CD8-positive, alpha-beta memory T cell (primary cell): ENCODE measurements at places on chromosomes 2 and 18. TPM values are rescaled to one million over a fixed set of nuclear protein-coding genes. Genes with fewer than 3 reads are reported as not detected.

GRCh38 chr2:178804791-178805190, 2.4 kb downstream of the TTN start:
- DNase-seq = no peak

DNA sequence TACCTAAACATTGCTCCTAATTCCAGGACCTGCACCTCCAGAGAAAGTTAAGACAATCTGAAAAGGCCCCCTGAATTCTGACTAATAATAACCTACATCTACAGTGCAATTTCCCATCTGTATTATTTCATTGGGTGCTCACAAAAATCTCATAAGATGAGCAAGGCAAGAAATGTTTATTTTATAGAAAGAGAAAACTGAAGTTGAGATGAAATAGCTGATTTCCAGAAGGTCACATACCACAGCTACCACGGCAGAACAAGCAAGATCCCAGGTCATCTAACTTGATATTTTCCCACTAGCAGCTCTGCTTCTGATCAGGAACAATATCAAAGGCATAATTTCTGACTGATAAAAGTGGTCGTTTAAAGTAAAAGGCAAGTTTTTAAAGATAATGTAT, 105.8 kb upstream of the COL5A2 start:
- no peak for DNase-seq

SH3BP4 gene
- 0.18 TPM for total RNA-seq

- DNase-seq = no peak
Measured at GRCh38 chr2:213306316-213306942, 22.2 kb downstream of the SPAG16 start.

DNA sequence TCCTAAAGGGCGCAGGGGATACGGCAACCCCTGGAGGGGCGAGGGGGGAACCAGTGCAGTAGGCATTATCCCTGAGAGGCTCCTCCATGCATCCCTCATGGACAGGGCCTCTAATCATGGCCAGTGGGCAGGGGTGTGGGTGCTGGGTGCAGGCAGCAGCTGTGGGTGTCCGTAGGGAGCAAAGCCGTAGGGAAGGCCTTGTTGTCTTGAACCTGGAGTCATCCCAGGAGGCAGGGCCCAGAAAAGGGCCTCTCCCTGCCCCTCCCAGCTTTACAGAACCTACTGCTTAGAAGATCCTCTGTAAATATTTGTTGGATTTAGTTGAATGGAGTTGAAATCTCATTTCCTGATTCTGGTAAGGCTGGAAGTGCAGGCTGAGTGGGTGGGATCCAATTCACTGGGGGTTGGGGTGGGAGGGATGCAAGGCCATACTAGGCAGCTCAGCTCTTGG, 207.0 kb upstream of the HAAO start:
- no peak for DNase-seq

DNA sequence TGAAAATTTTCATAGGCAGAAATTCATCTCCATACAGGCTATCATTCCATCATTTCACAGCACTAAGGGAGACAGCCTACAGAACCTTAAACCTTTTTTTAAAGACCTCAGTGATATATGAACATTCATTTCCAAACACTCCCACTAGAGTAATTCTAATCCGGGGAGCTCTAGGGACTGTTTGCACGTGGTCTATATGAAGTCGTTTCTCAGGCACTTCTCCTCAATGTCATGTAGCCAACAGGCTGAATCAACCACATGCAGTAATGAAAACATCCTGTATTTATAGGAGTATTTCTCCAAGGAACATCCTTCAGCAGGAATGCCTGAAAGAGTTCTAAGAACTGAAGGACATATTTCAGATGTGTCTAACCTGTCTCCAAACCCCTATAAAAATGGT, 97.3 kb upstream of the CREB1 start:
- no peak for DNase-seq

- no peak for DNase-seq
Measured at GRCh38 chr2:50591642-50592041, 440.3 kb downstream of the NRXN1 start.

DNA sequence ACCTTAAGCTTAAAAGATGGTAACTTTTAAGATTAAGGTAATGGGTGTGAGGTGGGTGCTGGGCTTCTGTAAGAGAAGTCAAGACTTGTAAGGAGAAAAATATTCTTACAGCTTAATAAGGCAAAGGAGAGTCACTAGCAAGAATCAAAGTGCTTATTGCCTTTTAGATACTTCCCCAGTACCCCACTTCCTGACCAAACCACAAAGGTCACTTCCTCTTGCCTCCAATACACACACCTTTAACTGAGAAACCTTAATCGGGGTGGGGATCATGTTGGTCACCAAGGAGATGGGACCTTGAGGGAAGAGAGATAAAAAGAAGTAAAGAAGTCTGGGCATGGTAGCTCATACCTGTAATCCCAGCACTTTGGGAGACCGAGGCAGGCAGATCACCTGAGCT, 10.6 kb upstream of the ATG16L1 start:
- DNase-seq = peak; percentile 53

PTPN18 gene
- total RNA-seq = 55.1 TPM

DNA sequence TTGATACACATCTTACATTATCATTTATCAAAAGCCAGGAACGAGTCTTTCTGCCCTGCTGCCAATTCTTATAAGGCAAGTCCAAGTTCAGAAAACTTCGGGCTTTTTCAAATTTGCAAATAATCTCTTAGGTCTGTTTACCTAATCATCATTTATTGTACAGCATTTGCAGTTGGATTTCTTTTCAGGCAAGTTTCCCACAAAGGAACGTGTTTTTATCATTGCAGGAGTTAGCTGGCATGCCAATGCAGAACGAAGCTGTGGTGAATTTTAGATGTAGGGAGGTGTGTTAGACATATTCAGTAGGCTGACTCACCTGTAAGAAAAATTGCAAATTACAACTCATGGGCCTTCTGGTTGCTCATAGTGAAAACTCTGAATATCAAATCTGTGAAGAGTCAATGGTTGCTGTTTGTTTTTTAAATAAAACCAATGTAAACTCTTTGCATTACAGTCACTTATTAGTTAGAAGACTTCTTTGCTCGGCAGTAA, 209.6 kb downstream of the SRBD1 start:
- no peak for DNase-seq

DNA sequence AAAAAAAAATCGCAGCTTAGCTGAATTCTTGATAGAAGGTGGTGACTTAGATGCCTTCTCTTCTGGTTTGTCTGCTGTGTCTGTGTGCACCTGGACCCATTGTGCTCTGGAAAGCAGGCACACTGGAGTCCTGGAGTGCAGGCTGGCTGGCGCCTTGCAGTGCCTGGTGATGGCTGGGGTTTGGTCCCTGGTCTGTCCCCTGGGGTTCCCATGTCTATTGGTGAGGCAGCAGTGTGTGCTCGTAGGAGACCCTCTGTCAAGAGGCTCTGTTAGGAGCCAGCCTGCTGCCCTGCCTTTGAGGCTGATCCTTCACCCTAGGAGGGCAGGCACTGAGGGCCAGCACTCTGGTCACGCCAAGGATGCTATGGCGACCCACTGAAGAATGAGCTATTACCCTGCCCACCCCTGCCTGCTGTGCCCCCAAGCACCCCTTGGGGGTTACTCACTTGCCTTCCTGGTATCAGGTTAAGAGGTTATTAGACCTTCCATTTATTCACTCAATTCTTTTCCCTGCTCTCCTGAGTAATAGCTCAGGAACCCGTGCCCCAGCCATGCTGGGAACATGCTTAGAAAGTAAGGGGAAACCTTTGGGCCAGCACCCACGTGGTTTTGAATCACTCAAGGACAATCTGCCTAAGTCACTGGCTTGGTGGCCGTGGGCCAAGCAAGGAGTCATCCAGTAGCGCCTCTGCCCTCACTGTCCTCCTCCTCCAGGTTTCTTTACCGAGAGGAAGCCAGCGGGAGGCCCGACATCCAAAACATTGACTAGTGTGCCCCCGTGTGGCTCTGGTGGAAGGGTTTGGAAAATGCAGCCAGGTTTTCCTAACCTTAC, 284.5 kb downstream of the PRKCE start:
- no peak for DNase-seq

CDH20 gene
- total RNA-seq = 0.11 TPM

- DNase-seq = no peak
Measured at GRCh38 chr2:208175840-208176153, 12.4 kb upstream of the CRYGA start.

SMYD1 gene
- not detected for total RNA-seq

NT5C1B gene
- total RNA-seq = not detected

FAHD2A gene
- 32.3 TPM for total RNA-seq

ARHGAP28 gene
- not detected for total RNA-seq

DNA sequence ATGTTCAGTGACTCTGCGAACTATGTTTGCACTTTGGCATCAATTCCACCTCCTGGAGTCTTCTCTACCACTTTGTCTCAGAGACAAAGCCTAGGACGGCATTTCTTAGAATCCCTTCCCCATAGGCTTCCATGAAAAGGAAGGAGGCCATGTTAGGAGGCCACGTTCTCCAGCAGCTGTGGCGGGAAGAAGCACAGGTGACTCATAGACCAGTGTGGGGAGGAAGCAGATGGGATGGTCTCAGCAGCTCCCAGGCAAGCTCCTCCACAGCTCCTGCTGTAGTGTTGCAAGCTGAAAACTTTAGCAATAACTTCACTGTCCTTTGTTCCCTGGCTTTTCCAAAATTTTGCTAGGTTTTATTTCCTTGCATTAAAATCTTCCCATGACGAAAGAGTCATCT, 781.3 kb upstream of the ID2 start:
- no peak for DNase-seq

DNA sequence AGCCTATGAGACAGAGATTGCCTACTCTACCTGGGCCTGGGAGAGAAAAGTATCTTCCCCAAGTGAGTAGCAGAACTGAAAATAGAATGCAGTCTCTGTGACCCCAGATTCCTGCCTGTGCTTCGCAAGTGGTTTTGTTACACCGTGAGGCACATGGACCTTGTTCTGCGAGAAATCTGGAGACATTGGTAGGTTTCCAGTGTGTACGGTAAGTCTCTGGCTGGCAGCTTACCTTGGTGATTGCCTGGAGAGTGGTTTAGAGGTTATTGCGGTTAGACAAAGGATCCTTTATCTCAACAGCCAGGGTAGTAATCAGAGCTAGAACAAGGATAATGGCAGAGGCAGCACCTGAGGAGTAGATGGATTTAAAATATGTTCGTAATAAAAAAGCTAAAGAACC, 606.0 kb upstream of the GCFC2 start:
- no peak for DNase-seq

DNA sequence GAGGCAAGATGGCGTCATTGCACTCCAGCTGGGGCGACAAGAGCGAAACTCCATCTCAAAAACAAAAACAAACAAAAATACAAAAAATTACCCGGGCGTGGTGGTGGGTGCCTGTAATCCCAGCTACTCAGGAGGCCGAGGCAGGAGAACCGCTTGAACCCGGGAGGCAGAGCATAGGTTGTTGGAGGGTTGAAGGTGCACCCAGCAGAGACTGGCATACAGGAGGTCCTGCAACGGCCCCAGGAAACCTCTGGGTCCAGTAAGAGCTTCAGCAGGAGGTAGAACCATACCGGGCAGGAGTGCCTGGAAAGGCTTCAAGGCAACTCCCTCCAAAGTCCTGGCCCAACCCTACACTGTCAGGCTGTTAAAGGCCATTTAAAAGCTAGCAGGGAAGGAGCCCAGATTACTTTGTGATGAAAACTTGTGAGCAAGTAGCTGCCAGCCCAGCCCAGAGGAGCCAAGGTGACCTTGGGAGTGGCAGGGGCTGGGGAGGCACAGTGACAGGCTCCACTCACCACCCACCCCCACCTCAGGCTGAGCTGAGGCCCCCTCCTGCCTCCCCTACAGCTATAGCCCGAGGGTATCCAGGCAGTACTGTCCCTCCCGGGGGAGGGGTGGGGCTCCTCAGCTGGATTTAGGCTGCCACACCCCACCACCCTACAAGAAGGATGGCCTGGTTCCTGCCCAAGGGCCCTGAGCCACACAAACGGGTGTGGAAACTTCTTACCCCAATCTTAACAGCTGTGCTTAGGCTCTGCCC, 28.1 kb downstream of the TFCP2L1 start:
- DNase-seq = no peak

LBX2 gene
- 0.38 TPM for total RNA-seq

GRCh38 chr2:95046371-95047112, 21.0 kb downstream of the MAL start:
- DNase-seq = no peak

DNA sequence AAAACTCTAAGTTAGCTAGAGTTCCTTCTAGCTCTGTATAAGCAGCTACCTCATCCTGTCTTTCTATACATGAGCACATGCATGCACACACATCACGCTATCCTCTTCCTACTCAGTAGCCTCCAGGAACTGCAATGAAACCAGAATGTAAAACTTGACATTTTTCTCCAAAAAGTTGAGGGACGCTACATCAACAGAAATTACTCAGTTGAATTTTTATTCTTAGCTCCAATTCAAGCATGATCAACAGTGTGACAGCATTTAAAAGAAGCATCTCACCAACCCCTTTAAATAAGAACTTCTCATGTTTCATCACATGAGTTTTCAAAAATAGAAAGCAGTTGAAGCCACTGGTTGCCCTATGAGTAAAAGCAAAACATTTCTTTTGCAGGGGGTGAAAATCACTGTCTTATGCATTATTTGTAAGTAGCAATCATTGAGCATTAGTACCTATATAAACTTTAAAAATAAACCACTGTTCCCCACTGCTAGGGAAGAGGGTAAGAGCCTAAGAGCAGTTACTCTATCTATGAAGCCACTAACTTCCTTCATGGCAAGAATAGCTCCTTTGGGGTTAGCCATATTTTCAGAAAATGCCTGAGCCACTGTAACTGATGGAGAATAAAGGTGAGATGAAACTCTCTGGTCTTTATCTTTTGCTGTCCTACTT, 77.9 kb upstream of the ARL5A start:
- no peak for DNase-seq

GRCh38 chr2:124973396-124973795, 948.3 kb downstream of the CNTNAP5 start:
- DNase-seq = no peak

GRCh38 chr2:96427917-96428316, 77.2 kb downstream of the NEURL3 start:
- DNase-seq = no peak

DNA sequence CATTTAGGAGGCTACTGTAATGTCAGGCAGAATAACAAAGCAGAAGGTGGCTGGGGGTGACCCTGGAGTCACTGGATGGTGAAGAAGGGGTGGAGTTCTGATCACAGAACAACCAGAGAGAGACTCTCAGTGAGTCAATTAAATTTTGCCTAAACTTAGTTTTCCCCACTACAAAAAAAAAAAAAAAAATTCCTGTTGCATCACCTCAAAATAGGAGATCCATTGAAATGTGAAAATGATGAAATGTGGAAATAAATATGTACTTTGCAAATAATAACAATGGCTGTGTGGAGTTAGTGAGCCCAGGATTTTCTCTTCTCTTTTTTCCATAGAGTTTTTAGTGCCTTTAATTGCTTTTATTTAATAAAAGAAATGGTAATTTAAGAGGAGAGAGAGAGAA, 165.5 kb downstream of the GFPT1 start:
- DNase-seq = no peak

GRCh38 chr18:35467624-35468016, 30.1 kb downstream of the INO80C start:
- DNase-seq = no peak

GRCh38 chr2:209918251-209918650, 84.2 kb upstream of the RPE start:
- DNase-seq = no peak
